Pancreas (tissue), 10 donors: ENCODE measurements at places on chromosomes 7 and 10.

DNA sequence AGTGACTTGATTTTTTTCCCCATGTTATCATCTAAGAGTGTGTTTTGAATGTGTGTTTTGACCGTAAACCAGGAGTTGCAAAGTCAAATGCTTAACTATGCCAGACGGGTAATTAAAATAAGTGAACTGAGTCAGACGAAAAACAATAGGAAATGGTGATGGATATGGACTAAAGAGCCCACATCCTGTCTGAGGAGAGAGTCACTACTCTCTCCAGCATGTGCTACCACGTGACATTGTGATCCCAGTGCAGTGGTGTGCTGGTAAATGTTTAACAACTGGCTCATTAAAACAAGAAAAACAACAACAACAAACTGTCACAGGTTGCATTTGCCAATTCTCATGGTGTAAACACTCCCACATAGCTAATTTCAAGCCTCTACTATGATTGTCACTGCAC, 164.3 kb downstream of the SUGCT start:
- H3K27ac ChIP-seq: no peak overlapping the region
- no peak for DNase-seq
- H3K4me3 ChIP-seq: no peak overlapping the region
- H3K27me3 ChIP-seq: no peaks in the 10 kb centered on the region

- no peaks in the 10 kb centered on the region for H3K27me3 ChIP-seq
- no peak for DNase-seq
- H3K4me3 ChIP-seq: no peak overlapping the region
- no peak overlapping the region for H3K27ac ChIP-seq
- H3K4me1 ChIP-seq: no peaks in the 10 kb centered on the region
Measured at GRCh38 chr7:107614425-107614824, 34.4 kb downstream of the BCAP29 start.

DNA sequence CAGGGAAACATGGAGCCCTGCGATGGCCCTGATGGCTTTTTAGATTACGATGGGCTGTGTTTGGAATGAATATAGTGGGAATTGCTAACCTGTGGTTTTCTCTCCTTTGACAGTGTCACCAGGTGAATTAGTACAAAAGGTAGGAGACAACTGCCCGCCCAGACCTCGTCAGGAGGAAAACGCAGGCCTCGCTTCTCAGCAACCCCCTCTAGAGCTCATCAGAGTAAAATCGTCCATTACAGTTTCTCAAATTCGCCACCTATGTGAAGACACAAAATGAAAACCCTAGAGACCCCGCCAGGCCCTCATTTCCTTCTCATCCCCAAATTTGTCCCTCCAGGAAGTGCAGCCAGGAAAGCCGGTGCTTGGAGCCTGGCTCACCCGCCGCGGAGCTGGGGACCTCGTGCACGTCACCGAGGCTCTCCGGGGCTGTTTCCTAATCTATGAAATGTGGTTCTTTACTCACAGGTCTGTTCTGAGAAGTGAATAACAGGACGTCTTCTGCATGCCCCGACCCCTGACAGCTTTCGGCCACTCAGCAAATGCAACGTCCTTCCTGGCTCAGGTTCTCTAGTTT, 143.7 kb downstream of the VIPR2 start:
- H3K4me3 ChIP-seq: no peak overlapping the region
- H3K4me1 ChIP-seq: no peaks in the 10 kb centered on the region
- no peak for DNase-seq
- no peak overlapping the region for H3K27ac ChIP-seq
- peaks cover 3% of the 10 kb centered on the region for H3K27me3 ChIP-seq
- H3K36me3 ChIP-seq: no peaks in the 10 kb centered on the region

DNA sequence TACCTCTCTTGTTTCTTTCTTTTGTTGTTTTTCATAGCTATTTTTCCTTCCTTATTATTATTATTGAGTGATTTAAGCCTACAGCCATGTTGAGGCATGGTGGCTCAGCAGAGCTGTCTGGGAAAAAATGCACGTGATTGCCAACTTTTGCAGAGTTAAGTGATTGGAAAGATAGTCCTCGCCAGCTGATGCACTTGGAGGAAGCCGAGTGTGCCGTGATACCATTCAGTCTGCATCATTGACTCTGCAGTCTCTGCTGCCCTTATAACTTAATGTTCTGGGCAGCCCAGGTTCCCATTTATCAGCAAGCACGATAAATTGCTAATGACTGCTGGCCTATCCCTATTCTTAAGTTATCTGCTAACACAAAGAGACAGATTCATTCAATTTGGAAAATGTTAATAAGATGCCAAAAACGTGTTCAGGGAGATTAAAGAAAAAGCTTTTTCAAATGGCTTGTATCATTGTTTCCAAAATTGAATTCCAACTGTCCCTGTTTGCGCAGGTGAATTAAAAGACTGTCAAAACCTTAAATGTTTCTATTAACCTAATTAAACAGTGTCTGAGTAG, 232.9 kb upstream of the NPY start:
- H3K27me3 ChIP-seq: no peaks in the 10 kb centered on the region
- H3K27ac ChIP-seq: no peak overlapping the region
- DNase-seq: no peak
- H3K4me1 ChIP-seq: no peaks in the 10 kb centered on the region
- H3K36me3 ChIP-seq: no peaks in the 10 kb centered on the region
- no peak overlapping the region for H3K4me3 ChIP-seq

DNA sequence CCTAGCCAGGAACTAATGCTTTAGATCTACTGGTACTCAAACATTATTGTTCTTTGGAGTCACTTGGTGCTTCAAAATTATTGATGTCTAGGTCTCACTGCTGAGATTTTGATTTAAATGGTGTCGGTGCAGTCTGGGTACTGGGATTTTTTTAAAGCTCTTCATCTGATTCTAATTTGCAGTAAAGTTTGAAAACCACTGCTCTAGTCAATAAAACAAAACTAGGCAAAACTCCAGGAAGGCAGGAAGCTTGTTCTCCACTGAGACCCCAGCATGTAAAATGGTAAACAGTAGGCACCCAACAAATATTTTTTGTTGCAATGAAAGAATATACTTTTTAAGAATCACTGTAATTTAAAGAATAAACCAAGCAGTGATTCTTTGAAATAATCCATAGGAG, 49.7 kb downstream of the ADD3 start:
- no peak overlapping the region for H3K4me3 ChIP-seq
- peaks cover 8% of the 10 kb centered on the region for H3K4me1 ChIP-seq
- H3K27me3 ChIP-seq: no peaks in the 10 kb centered on the region
- DNase-seq: no peak

GRCh38 chr10:86341361-86341811, 25.2 kb downstream of the GRID1 start:
- no peaks in the 10 kb centered on the region for H3K4me1 ChIP-seq
- no peaks in the 10 kb centered on the region for H3K36me3 ChIP-seq
- no peak overlapping the region for H3K27ac ChIP-seq
- no peak overlapping the region for H3K4me3 ChIP-seq
- H3K27me3 ChIP-seq: no peaks in the 10 kb centered on the region
- no peak for DNase-seq

- H3K36me3 ChIP-seq: no peaks in the 10 kb centered on the region
- no peak overlapping the region for H3K27ac ChIP-seq
- no peak overlapping the region for H3K4me3 ChIP-seq
- DNase-seq: no peak
Measured at GRCh38 chr7:95649546-95649945, 53.2 kb upstream of the PDK4 start.

DNA sequence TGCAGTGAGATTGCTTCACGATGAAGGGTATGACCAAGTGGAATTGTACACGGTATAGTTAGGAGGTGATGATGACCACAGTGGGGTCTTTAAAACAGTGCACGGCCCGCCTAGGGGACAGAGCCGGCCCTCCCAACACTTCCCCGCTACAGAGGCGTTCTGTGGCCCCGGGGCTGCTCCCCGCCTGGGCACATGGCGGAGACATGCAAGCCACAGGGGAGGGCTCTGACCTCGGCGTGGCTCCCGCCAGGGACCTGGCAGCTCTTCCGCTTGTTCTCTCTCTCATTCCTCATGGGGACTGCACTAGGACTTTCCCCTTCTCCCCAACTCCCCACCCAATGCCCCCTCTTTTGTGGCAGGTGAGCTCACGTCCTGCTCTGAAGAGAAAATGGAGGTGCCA, 393.8 kb downstream of the DNAJB6 start:
- H3K4me1 ChIP-seq: no peaks in the 10 kb centered on the region
- no peak for DNase-seq
- no peaks in the 10 kb centered on the region for H3K27me3 ChIP-seq
- no peak overlapping the region for H3K27ac ChIP-seq
- no peak overlapping the region for H3K4me3 ChIP-seq
- H3K36me3 ChIP-seq: no peaks in the 10 kb centered on the region

DNA sequence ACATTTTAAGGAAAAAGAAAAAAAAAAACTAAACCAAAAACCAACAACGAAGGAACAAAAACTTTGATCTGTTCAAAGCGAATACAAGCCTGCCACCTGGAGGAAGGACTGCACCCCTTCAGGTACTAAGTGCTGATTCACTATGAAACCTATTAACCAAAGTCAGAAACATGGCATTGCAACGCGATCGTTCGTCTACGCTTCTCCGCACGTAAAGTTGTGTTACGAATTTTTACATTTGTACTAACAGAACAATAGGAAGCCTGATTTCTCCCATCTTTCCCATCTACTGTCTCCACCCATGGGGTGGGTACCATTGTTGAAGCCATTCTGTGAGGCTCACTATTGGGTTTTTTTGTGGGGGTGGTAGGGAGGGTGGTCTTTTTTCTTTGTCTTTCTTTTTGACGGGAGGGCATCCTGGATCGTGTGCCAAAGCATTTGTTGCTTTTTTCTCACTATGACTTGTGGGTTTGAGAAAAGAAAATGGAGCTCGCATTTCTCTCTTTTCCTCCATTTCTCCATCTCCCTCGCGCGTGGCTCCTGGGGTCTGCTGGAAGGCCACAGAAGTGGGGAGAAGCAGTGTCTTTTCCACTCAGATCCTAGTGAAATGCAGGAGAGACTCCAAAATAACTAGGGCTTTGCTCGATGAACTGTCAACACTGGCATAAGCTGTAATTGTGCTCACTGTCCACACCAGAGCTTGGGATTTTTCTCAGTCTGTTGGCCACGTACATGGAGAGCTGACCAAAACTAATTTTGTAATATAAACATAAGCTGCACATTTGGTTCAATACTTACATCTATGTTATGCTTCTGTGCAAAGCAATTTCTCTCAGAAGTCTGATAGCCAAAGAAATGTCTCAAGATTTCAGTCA, 100.9 kb upstream of the YAE1 start:
- H3K4me1 ChIP-seq: no peaks in the 10 kb centered on the region
- no peak overlapping the region for H3K27ac ChIP-seq
- no peak overlapping the region for H3K4me3 ChIP-seq
- H3K27me3 ChIP-seq: no peaks in the 10 kb centered on the region

GRCh38 chr7:48931481-48931880, 7.1 kb downstream of the CDC14C start:
- H3K27ac ChIP-seq: no peak overlapping the region
- H3K4me3 ChIP-seq: no peak overlapping the region
- H3K27me3 ChIP-seq: no peaks in the 10 kb centered on the region
- peaks cover 8% of the 10 kb centered on the region for H3K4me1 ChIP-seq
- no peak for DNase-seq

- peaks cover under 1% of the 10 kb centered on the region for H3K27me3 ChIP-seq
- no peak overlapping the region for H3K4me3 ChIP-seq
- DNase-seq: no peak
Measured at GRCh38 chr7:28418966-28419365, 6.6 kb downstream of the CREB5 start.

GRCh38 chr10:11758527-11759236, 16.5 kb downstream of the ECHDC3 start:
- H3K4me3 ChIP-seq: no peak overlapping the region
- peaks cover 20% of the 10 kb centered on the region for H3K4me1 ChIP-seq
- peak overlapping the region; percentile 84 for H3K27ac ChIP-seq

DNA sequence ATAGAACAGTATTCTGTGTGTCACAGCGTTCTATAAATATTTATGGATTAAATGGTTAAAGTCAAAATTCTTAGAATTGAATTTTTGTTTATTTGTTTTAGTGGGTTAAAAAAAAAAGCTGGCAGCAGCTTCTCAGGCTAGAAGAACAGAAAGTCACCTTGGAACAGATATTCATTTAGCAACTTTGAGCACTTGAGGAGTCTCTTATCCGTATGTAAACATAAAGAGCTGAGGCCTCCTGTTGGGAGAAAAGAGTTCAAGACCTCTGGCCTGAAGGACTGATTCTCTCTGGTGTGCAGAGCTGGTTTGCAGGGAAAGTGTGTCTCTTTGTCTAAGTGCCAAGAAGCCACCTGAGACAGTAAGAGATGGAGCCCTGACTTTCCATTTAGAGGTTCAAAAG, 109.9 kb downstream of the HERPUD2 start:
- no peak overlapping the region for H3K4me3 ChIP-seq
- H3K36me3 ChIP-seq: no peaks in the 10 kb centered on the region
- H3K27me3 ChIP-seq: no peaks in the 10 kb centered on the region

GRCh38 chr7:34655384-34655783, 2.6 kb upstream of the NPSR1 start:
- H3K27me3 ChIP-seq: no peaks in the 10 kb centered on the region
- no peak overlapping the region for H3K27ac ChIP-seq
- H3K36me3 ChIP-seq: no peaks in the 10 kb centered on the region
- no peaks in the 10 kb centered on the region for H3K4me1 ChIP-seq
- no peak overlapping the region for H3K4me3 ChIP-seq
- DNase-seq: no peak

GRCh38 chr7:11300241-11300640, 326.6 kb downstream of the PHF14 start:
- no peak overlapping the region for H3K27ac ChIP-seq
- no peaks in the 10 kb centered on the region for H3K36me3 ChIP-seq
- no peaks in the 10 kb centered on the region for H3K4me1 ChIP-seq
- no peak overlapping the region for H3K4me3 ChIP-seq
- DNase-seq: no peak
- no peaks in the 10 kb centered on the region for H3K27me3 ChIP-seq
